ENCODE measurements at places on chromosomes 2 and 18.
A peak's percentile ranks its signal among the peaks of the same experiment; 100 is the strongest.

- no peak for DNase-seq
Observed at GRCh38 chr2:219714681-219715400, 87.4 kb downstream of the SLC4A3 start.

DNA sequence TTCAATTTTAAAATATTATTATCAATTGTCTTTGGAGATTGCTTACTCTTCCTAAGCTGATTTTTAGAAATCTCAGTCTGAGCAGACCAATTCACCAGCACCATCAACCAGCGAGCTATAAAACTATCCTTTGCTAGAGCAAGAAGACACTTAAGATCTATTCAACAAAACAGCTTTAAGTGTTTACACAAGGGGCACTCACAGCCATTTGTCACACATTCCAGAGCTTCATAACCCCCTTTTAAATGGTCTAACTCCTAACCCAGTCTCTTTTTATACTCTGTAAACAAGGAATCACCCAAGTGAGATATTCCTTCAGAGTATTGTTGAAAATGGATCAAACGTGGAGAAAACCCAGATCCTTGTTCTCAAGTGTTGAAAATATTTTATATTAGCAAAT is 1294.1 kb upstream of the CHAC2 start:
- no peak for DNase-seq

DNA sequence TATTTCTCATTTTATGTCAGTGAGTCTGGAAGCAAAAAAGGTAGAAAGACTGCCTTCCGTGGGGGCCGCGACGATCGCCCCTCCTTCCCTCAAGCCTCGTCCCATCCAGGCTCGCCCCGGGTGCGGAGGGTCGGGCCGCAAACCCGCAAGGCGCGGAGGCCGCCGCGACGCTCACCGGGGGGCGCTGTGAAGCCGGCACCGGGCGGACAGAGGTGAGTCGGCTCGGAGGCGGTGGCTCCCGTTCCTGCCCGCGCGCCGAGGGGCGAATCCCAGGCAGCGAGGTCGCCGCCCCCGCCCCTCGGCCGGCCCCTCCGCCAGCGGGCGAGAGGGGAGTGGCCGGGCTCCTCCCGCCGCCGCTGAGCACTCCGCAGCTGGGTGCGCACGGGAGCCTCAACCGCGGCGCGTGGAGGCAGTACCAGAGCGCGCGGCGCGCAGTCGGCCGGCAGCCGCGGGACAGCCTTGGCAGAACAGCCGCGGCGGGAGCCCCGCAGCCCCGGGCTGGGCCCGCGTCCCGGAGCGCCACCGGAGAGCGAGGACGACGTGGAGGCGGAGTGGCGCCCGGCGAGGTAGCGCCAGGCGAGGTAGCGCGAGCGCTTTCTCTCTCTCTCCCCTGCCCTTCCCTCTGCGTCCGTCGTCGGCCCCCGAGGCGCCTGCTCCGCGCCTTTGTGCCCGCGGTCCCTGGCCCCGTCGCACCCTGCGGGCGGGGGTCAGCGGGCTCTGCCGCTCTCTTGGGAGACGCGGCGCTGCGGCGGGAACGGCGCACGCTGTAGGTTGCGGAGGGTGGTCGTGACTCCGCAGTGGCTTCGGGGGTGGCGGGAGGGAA is at the start of gene MYO1B:
Gene MYO1B (plus strand): TSS at position 359 of the 823 bp plus-strand sequence. CDS start 31,492 bp downstream, outside the sequence.
- no peak for DNase-seq

DNA sequence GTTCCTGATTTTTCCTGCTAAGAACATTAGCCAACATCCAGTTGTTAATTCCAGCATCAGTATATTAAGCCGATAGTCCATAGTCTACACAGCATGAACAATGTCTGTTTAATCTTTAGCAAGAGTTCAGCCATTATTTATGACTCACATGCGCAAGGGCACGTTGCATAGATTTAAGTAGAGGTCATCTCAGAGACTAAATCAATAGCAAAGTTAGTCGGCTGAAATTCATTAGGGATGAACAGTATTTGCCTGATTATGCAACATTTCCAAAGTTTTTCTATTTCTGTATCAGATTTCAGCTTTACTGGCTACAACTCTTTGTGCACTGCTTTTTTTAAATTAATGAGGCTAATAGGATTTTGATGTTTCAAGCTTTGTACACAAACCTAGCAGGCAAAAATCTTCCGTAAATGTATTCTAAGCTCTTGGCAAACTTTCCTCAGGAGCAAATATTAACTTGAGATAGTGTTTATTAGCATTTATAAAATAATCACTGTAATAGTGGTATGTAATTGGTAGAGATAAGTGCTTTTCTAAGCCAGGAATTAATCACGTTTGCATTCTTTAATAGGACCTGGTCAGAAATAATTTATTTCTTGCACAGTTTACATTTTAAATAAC is 578.7 kb upstream of the ID2 start:
- DNase-seq: no peak

GRCh38 chr2:50987616-50988313 is 44.2 kb downstream of the NRXN1 start:
- no peak for DNase-seq

DNA sequence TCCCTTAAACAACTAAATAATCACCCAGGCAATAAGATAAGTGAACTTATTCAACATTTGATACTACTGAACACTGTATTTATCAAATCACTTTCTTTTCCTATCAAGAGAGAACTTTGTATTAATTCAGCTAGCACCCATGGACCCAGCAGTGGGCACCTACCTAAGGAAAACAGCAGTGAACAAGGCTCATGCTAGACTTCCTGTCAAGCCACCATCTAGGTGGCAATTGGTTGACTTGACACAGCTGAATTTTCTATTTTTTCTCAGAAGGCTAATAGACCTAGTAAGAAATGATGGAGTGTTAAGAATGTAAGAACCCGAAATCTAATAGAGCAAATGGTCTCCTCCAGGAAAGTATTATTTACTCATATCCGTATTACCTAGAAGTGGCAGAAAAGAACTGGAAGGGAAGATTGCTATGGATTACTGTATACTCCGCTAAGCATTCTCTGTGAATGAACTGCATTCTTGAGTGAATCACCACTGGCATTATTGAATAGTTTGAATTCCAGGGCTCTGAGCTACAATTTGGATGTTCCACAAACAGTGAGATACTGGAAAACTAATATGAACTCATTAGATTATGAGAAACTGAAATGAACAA is 988.2 kb upstream of the CDH2 start:
- DNase-seq: no peak

GRCh38 chr2:181131584-181131983 is 151.2 kb downstream of the UBE2E3 start:
- DNase-seq: no peak

DNA sequence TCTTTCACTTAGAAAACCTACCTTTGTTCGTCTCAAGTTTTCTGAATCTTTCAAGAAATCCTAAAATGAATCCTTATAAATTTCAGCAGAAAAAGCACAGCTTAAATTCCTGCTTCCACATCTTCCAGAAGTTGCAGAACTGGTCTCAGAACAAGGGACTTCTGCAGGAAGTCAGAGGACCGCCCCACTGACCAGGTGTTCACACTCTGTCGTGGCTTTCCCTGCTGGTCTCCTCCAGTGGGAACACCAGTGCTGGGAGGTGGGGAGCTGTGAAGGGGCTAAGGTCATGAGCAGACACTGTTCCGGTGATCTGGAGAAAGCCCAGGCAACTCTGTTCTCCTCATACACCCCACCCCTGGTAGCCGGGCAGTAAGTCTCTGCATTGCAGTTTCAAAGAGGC is 3.5 kb downstream of the FAM110C start:
- no peak for DNase-seq

- DNase-seq: no peak
Observed at GRCh38 chr2:119253114-119253702, 29.6 kb downstream of the STEAP3 start.

- DNase-seq: no peak
Observed at GRCh38 chr2:28117104-28117596, 226.6 kb downstream of the BABAM2 start.

GRCh38 chr2:96870626-96871255 is 861 bp upstream of the SEMA4C start:
- peak; percentile 25 for DNase-seq

- DNase-seq: no peak
Observed at GRCh38 chr2:171316220-171316619, 117.6 kb downstream of the METTL8 start.

- DNase-seq: no peak
Observed at GRCh38 chr2:56184500-56185011, 766 bp downstream of the CCDC85A start.

GRCh38 chr2:144559242-144559641 is 39.3 kb upstream of the ZEB2 start:
- DNase-seq: no peak

- no peak for DNase-seq
Observed at GRCh38 chr18:49837889-49838288, 24.6 kb upstream of the ACAA2 start.

DNA sequence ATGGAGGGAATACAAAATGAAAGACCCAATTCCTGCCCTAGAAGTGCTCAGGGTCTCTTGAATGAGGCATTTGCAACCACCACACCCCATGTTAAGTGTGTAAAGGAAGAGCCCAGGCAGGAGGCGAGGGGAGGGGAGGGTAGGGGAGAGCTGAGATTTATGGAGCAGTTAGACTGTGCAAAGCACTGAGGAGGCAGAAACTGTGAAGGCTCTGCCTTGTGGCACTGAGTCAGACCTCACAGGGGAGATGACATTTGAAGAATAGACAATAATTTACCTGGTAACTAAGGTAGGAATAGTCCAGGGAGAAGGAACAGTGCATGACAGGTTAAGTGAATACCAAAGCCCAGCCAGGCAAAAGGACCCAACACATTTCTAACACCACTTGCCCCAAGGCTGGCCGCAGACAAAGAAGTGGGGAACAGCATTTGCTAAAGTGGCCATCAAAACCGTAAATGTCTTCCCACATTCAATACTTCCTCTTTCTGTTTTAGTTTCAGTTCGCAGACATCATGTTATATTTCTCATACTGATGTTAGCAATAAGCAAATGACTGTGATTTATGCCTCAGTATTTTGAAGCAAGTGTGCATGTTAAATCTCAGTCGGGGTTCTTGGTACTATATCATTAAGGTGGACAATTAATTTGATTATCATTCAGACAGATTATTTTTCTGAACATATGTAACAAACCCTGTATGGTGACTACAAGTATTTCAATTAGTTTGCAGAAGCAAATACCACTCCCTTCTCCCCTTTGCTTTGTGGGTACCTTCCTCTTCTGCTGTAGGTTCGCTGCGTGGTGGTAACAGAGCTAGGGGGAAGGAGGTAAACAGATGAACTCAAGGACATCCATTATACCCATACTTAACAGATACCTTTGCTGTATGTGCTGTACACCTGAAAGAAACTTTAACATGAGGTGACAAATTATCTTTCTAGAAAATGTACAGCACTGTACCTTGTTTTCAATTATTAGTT is 27.5 kb downstream of the CDH20 start:
- DNase-seq: no peak

DNA sequence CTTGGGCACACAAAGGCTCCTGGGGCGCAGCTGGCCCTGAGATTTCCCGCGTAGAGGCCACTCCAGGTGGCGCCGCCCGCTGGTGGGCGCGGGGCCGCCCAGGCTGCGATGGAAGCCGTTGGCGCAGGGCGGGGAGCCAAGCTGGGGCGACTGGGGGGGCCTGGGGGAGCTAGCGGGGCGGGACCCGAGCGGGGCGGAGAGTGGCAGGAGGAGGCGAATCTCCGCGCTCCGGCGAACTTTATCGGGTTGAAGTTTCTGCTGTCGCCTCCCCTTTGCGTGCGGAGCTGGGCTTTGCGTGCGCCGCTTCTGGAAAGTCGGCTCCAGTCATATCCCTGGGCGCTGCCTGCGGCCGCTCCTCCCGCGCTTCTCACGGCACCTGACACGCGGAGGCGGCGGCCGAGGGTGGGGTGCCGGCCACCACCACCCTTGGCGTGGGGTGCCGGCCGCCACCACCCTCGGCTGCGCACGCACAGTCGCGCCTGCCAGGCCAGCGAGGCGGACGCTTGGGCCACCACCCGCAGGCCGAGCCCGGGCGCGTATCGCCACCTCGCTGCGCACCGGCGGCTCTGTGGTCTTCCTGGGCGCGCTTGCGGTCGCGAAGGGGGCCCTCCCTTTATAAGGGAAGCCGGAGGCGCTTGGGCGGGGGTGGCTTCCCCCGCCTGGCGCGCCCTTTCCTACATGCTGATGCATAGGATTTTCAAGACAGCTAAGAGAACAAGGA is 919 bp upstream of the CYP1B1 start:
- DNase-seq: peak; percentile 15

DNA sequence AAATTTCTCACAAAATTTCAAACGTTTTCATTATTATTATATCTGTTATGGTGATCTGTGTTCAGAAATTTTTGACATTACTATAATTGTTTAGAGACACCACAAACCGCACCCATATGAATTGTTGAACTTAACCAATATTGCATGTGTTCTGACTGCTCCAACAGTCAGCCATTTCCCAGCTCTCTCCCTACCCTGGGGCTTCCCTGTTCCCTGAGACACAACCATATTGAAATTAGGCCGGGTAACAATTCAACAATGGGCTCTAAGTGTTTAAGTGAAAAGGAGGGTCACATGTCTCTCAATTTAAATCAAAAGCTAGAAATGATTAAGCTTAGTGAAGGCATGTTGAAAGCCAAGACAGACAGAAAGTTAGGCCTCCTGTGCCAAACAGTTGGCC is 424.0 kb downstream of the DSC3 start:
- no peak for DNase-seq

DNA sequence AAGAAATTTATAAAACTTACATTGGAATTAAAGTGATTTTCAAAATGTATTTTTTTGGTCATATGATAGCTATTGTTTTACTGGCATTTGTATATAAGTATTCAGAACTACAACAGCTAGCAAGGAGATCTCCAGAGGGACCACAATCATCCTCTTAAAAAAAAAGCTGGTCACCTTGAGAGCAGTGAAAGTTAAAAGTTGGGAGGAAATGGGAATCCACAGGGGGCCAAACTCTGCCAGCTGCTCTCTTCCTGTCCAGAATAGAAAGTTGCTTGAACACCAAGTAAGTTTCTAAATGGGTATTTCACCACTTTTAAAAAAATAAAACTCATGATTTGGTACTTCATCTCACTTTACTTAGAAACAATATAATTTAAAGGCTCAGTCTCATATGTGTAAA is 1025.1 kb downstream of the LRP1B start:
- DNase-seq: no peak

DNA sequence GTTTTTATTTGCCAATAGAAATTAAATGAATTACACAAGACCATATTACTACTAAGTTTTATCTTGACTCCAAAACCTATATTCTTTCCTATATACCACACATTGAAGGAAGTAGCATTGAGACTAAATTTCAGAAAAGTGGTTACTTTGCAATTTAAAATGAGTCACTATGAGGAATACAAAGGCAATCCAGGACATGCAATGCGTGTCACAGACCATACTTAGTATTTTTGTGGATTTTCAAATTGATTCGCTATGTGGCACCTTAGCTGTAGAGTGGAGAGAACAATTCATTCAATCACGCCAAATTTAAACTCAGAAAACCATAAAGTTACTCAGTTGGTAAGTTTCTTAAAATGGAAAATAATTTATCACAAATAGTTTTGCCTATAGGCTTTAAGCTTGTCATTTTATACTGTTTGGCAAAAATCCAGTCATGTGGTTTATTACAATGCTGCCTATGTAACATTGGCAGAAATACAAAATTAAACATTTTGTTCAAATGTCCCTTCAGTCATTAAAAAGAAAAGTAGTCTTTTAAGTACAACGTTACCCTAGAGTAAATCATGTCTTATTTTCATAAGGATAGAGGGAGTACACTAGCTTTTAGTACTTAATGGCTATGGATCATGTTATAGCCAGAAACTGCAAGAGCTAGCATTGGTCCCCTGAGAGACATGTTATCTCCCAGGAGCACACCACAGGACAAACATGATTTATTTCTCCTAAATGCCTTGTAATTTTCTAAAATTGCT is 222.8 kb upstream of the CDH7 start:
- DNase-seq: no peak

GRCh38 chr18:57787068-57787685 is 15.9 kb downstream of the ATP8B1 start:
- no peak for DNase-seq

GRCh38 chr2:85994421-85994777 is 105.6 kb upstream of the ST3GAL5 start:
- no peak for DNase-seq

Measured in hematopoietic multipotent progenitor cell treated with erythropoietin and hydrocortisone succinate and interleukin-3 and kit ligand, for 15 days (in vitro differentiated cells).